Gastroesophageal sphincter (tissue), 4 donors: ENCODE measurements at places on chromosomes 6 and 20. TPM values are rescaled to one million over a fixed set of nuclear protein-coding genes. Genes with fewer than 3 reads are reported as not detected.

The ZC3H12D gene
- total RNA-seq = 0.85 TPM

The TMEM217 gene
- not detected for total RNA-seq

The LY86 gene
- total RNA-seq = not detected

DNA sequence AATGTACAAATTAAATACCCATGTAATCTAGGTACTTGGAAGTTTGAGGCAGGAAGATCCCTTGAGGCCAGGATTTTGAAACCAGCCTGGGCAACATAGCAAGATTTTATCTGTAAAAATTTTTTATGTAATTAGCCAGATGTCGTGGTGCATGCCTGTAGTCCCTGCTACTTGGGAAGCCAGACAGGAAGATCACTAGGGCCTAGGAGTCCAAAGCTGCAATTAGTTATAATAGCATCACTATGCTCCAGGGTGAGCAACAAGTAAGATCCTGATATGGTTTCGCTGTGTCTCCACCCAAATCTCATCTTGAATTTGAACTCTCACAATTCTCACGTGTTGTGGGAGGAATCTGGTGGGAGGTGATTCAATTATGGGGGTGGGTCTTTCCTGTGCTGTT, 535.8 kb downstream of the TENT5A start:
- ATAC-seq = no peak

DNA sequence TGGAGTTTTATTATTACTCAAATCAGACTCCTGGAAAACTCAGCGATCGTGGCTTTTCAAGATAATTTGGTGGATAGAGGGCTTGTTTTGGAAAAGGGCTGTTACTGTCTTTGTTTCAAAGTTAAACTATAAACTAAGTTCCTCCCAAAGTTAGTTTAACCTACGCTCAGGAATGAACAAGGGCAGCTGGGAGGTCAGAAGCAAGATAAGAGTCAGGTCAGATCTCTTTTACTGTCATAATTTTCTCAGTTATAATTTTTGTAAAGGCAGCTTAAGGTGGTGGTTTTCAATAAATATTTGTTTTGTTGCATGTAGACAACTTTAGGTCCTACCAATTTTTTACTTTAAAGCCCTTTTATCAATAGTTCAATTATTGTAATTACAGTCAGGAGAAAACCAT, 9.2 kb upstream of the GABRR2 start:
- ATAC-seq = no peak
